NCI-H2227 treated with DMSO at 0.1 percent for 48 hours (cell line): ENCODE measurements at places on chromosomes 16 and 17.

DNA sequence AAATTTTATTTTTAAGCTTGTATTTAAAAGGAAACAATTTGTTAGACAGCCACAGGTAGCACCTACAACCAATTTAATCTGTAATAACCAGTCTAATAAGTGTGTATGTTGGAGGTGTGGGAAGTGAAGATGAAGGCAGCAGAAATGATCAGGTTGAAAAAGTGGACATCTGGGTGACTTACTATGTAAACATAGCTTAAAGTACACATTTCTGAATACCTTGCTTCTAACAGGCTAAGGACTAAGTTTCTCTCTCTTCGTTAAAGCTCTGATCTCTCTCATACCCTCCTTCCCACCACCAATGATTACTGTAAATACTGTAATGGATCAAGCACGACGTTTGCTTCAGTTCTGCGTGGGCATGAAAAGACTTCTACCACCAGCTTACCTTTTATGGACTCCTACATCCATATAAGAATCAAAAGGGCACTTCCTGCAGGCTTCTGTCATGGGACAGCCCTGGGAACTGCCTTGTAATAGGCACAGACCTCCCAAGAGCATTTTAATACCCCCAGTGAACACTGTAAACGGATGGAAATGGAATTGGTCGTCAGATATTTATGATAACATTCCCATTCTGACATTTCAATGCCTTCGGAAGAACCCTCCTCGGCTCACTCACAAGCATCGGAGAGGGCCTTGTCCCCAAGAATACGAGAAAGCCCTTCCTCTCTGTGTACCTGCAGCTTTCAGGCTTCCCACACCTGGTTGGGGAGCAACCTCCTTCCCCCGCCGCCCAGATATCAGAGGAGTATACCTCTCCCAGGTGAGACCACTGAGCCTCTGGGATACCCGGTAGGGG is 700 bp downstream of the CCDC43 start:
- no peak for DNase-seq

GRCh38 chr17:21201298-21201595 is 12.7 kb downstream of the TMEM11 start:
- DNase-seq = no peak

GRCh38 chr17:14417336-14417735 is 116.5 kb downstream of the HS3ST3B1 start:
- no peak for DNase-seq

GRCh38 chr16:51009359-51009758 is 141.7 kb downstream of the SALL1 start:
- no peak for DNase-seq

- DNase-seq = no peak
These were observed 298.8 kb downstream of the ZFHX3 start for GRCh38 chr16:72749091-72749490.

GRCh38 chr17:50904518-50905459 is 38.6 kb upstream of the TOB1 start:
- no peak for DNase-seq

DNA sequence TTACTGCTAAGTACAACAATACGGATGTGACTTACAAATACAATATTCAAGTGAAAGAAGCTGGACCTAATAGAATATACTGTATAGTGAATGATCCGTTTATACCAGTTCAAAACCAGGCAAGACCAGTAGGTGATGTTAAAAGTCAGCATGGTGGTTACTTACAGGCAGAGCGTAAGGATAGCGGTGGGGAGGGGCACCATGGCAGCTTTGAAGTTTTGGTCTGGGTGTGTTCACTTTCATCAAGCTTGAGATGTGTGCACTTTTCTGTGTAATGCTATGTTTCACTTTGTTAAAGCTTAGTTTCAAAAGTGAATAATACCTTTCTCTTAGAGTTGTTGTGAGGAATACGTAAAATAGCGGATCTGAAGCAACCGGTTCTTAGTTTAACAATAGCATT is 16.5 kb upstream of the SLC35G3 start:
- no peak for DNase-seq

DNA sequence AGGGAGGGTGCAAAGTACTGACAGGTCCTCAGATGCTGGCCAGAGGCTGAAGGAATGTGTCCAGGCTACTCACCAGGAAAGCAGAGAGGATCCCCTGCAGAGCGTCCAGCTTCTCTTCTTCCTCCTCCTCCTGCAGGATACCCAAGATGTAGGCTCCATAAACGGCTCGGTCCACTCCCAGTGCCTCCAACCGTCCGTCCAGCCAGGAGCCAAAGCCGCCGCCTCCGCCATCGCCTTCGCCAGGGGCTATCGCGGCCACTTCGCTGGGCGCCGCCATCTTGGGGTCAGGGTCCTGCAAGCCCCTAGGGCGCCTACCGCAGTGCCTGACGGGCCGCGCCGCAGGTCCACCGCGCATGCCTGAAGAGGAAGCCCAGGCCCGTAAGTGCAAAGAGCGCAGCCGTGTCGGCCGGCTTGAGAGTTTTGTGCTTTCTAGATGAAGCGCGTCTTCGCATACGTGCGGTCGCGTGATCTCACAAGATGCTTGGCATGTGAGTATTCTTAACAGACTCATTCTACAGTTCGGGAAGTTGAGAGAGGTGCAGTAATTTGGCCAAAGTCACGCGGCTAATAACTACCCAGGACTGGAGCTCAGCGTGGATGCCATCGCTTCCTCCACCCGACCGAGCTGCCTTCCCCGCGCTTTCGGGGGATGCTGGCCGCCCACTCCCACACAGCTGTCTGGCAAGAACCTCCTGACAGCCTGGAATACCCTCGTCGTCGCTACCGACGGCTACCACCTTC is at the start of gene CCDC43:
Gene CCDC43, minus strand, starts transcription at position 300 of the 741 bp plus-strand sequence. Its CDS starts 23 bp downstream, at position 277.
- DNase-seq = peak; percentile 96

- DNase-seq = no peak
These were observed 28.5 kb upstream of the C17orf107 start for GRCh38 chr17:4870855-4871254.

GRCh38 chr16:29806641-29807425 is 504 bp downstream of the MAZ start:
- DNase-seq = no peak

GRCh38 chr16:68445458-68445857 is 2.9 kb downstream of the SMPD3 start:
- DNase-seq = peak; percentile 69

GRCh38 chr17:22703786-22704441 is 1011.6 kb downstream of the KCNJ18 start:
- DNase-seq = no peak

DNA sequence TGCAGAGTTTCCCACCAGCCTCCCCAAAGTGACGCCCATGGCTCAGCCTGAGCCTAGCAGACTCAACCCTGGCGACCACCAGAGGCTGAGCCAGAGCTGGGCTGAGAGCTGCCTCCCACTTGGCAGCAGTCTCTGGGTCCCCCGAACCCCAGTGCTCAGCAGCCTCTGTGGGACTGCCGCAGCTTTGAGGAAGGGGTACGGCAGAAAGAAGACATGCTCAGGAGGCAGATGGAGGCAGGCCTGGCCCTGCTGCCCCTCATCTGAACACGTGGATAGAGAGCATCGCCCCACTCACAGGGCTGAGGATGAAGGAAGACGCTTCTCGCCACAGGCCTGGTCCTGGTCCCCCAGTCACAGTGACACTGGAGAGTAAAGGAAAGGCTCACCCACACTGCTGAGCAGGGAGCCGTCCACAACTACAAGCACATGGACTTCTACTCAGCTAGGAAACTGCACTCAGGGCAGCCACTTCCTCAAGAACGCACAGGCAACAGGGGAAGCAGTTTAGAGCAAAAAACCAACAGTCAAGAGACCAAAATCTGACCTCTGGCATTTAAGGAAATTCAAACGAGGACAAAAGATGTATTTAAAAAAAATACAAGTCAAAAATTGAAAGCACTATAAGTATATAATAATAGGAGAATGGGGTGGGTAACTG is 45.2 kb upstream of the GSG1L start:
- DNase-seq = no peak

DNA sequence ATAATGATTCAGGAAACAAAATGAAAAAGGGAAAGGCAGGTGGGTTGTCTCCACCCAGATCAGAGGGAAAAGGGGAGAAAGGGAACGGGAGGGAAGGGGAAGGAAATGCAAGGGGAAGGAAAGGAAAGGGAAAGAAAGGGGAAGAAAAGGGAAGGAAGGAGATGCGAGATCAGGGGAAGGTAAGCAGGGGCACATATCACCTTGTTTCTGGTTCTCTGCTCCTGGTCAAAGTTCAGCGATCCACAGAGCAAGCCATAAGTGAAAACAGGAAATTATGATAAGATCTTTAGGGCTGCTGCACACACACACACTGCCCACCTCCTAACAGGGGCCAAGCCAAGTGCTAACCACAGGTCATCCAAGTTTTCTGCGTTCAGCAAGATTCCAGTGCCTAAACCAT is 37.5 kb upstream of the GRIN2A start:
- DNase-seq = no peak

GRCh38 chr16:88957887-88958577 is 19.0 kb downstream of the CBFA2T3 start:
- DNase-seq = no peak

- no peak for DNase-seq
These were observed 110.2 kb upstream of the C17orf78 start for GRCh38 chr17:37265446-37266173.

- no peak for DNase-seq
These were observed 440.9 kb upstream of the MAF start for GRCh38 chr16:80041410-80041809.

DNA sequence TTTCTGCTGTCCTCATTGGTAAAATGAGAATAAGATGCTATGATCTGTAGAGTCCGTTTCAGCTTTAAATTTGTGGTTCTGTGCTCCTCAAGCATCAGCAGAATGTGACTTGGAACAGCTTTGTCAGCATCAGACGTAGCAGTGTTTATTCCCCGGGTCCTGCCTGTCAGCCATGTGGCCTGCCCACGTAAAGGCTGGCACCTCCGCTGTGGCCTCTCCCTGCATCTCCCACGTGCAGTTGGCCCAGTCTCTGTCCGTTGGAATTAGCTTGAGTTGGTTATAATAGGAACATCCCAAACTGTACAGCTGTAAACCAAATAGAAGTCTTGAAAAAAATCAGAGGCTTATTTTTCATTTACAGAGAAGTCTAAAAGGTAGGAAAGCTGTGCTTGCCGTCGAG is 61.7 kb downstream of the ARHGAP44 start:
- DNase-seq = no peak

DNA sequence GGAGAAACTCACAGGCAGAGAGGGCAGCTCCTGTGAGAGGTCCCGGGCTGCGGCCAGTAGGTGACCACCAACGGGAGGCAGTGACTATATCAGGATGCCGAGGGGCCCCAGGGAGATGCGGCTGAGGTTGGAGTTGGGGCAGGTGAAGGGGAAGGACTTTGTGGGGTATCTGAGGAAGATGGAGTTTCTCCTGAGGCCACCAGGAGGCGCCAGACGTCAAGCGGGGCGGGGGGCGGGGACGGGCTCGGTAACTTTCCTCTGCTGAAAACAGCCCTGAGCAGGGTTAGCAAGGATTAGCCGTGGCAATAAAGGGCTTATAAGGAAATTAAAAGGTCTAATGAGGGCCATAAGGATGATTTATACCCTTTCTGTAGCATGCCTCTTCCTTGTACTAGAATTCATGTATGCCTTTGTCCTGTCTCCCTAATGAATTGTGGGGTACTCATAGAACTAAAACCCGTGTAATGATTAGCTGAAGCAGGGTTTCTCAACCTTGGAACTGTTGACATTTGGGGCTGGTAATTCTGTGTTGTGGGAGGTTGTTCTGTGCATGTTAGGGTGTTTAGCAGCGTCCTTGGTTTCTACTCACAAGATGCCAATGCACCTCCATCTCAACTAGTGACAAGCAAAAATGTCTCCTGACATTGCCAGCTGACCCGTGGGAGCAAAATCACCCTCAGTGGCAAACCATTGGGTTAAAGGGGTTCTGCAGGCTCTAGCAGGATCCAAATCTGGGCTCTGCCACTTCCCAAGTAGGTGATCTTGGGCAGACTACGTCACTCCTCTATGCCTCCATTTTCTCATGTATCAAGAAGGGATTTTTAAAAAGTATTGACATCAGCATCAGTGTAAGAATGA is 74.8 kb upstream of the GRIN2A start:
- DNase-seq = no peak

DNA sequence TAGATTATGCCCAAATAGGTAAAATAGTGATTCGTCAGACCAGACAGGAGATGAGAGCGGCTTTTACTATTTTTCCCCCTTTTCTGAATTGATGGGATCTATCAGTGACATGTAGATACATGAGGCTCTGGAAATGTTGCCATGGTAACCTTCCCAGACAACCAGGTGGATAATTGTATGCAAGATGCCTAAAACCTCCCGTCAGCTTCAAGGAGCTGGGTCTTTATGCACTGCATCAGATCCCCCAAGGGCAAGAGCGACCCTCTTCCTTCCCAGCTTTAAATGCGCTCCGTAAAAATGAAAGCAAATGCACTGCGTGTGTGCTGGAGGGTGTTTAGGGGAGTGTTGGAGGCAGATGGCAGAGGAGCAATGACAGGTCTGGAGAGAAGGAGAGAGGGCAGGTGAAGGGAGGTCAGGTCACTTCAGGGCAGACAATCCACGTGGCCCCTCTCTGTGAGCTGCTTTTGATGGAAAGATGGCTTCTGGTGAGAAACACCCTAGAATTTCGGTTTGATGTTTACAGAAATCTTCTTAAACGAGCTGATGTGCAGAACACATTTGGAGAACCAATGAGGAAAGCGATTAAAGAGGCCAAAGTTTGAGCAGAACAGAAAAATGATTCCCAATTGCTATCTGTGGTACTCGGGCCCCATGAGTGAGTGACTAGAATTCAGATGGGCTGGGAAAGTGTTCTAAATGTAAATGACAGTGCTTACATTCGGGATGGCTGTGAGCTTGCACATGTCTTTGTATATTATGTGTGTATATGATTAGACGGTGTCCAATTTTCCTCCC is 461.7 kb upstream of the HSBP1 start:
- DNase-seq = no peak

GRCh38 chr16:28110479-28110878 is 47.0 kb upstream of the GSG1L start:
- no peak for DNase-seq

GRCh38 chr17:60006160-60006559 is 41.6 kb upstream of the RNFT1 start:
- no peak for DNase-seq

GRCh38 chr16:4214215-4214621 is 27.7 kb downstream of the SRL start:
- no peak for DNase-seq

DNA sequence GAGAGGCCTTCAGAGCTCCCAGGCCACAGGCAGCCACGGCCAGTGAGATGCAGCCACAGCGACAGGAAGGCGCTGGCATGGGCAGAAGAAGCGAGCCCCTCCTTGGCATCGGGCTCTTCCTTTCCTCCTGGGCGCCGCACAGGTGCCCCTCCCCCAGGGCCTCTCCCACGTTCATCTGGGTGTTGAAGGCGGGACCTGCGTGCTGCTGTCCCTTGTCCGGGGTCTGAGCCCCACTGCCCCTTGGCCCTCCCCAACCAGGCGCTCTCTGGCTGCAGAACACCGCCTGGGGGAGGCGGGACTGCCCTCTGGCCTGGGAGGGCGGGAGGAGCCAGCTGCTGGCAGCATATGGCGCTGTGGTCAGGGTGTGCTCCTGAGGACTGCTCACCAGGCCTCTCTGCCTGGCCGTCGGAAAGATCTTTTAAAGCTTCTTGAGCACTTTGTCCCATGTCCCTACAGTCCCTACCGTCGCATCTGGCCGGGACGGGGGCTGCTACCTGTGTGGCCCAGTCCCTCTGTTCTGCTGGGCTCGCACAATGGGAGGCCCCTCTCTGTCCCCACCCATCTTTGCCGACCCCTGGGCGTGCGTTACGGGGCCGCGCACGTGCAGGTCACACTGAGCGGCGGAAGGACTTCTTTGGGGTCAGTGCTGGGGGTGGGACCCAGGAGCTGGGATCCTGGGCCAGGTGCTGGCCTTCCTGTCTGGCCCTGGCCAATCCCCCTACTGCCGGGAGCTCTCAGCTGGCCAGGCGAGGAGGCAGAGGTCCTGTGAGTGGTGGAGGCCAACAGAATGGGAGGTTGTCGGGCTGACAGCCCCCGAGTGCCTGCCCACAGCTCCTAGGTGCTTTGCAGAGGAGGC is 1.7 kb downstream of the SLC25A10 start:
- DNase-seq = no peak
